ENCODE measurements at places on chromosomes 4 and X.

DNA sequence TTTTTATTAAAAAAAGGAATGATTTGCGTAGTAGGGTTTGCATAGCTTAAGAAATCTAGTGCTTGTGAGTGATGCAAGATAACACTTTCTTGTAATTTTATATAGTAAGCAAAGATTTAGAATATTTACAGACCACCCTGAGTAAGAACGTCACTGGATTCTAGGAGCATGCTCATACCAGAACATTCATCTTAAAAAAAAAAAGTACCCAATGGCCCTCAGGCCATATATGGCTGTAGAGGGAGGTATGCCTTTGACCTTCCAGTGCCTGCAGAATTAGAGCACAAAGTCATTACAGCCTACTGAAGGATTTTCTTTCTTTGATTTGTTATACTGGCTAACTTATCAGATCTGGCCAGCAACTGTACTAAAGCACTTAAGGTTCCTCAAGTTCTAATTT, 236.3 kb upstream of the GYPA start:
- no peak for DNase-seq

DNA sequence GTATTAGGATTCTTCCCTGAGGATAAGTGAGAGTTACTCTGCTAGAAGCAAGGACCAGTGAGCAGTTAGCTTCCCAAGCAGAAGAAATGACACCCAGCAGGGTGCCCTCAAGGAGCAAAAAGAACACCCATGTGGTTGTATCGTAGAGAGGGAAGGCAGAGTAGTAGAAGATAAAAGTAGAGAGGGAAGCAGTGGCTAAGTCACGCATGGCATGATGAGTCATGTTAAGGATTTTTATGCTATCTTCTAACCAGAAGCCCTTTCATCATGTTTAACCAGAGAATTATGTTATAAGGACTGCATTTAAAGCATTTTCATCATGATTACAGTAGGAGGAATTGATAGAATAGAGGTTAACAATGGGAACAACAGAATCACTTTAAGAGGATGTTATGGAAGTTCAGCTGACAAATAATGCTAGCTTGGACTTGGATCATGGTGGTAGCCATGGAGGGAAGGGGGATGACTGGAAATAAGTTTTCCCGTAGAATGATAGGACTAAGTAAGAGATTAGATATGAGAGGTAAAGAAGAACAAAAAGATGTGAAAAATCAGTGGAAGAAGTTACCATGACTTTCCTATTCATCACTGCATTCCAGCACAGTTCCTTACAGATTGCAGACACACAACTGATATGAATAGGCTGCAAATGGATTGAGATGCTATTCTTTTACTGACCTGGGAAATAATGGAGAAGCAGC, 383.5 kb upstream of the INTU start:
- DNase-seq: no peak

GRCh38 chrX:136170139-136170800, 22.9 kb downstream of the FHL1 start:
- no peak for DNase-seq

- DNase-seq: no peak
These were observed 38.3 kb downstream of the ARHGEF9 start for GRCh38 chrX:63746715-63747114.

DNA sequence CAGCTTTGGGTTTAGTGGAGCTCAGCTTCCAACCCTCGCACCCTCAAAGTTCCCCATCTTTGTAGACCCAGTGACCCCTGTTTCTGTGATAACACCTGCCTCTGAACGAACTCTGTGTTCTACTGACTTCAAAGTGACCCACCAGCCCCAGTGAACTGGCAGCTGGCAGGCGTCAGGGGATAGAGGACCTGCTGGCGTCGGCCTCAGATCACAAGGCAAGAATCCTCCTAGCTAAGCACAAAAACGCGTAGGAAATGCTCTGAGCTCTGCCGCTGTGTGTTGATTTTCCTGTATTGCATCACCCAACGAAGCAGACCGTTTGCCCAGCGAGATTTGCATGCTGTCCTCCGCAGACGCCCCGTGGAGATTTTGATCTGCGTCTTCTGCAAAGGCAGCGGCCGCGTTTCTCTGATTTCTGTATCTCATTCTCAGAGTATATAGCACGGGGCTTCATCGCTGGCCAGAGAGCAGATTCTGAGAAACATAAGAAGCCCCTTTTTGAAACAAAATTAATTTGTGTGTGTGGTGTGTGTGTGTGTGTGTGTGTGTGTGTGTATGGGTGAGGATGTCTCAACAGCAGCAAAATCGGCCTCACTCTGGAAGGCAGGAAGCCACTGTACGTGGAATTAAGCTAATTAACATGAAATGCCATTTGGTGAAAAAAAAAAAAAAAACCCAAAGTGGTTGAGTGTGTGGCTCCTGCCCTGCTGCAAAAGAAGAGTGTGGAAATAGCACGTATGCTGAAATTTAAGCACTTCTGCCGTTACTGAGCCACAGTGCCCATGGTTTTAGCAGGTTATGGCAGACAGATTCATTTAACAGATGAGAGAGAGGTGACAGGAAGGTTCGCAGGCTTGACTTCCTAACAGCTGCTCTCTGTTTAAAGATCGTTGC, 29.2 kb upstream of the ASMTL start:
- DNase-seq: peak; percentile 46

GRCh38 chrX:124488412-124489161, 142.2 kb downstream of the SH2D1A start:
- no peak for DNase-seq

- no peak for DNase-seq
These were observed 66.0 kb upstream of the TENM3 start for GRCh38 chr4:182177166-182177565.

GRCh38 chrX:104045642-104046041, 5.9 kb downstream of the H2BW2 start:
- no peak for DNase-seq

DNA sequence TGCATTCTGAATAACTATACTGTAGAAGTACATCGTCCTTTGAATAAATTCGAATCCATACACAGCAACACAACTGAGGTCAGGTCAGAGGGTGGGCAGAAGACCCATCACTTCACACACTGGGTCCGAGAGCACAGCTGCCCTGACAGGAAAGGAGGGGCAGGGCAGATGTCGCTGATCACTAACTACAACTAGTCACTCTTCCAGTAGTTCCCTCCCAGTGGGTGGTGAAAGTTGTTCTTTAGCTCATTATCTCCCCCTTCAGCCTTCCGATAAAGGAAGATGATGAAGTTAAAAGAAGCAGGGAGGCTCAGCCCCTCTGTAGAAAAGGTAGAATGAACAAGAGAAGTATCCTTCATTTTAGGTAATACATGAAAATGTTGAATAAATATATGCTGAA, 278.9 kb downstream of the INPP4B start:
- peak; percentile 27 for DNase-seq

DNA sequence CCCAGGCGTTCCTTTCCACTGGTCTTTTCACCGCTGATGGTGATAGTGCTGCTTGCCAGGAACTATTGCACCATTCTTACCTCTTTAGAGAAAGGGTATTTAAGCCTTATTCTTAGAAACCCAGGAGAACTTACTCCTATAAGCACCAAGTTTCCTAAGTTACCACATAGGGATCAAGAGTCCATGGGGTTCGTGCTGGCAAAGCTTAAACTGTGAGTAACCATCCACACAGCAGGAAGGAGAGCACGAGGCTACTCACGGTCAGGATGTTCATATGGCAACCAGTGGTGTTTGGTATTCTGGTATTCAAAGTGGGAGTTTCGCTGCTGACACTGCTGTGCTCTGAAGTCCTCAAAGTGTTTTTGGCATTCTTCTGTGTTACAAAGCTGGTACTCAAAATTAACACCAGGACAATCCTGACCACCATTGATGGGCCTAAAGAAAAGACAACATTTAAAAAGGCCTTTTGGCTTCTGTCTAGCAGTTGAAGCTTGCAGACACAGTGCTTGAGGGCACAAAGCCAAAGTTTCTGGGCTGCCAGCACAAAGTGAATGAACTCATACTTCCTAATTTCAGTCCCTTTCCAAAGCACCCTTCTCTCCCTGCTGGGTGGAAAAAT, 256.9 kb downstream of the ADAMTS3 start:
- DNase-seq: no peak

GRCh38 chr4:37535872-37536271, 150.3 kb downstream of the RELL1 start:
- DNase-seq: no peak

- no peak for DNase-seq
These were observed 730.2 kb downstream of the KCTD8 start for GRCh38 chr4:43718369-43718768.

GRCh38 chr4:185589067-185589836, 53.9 kb upstream of the PDLIM3 start:
- no peak for DNase-seq

DNA sequence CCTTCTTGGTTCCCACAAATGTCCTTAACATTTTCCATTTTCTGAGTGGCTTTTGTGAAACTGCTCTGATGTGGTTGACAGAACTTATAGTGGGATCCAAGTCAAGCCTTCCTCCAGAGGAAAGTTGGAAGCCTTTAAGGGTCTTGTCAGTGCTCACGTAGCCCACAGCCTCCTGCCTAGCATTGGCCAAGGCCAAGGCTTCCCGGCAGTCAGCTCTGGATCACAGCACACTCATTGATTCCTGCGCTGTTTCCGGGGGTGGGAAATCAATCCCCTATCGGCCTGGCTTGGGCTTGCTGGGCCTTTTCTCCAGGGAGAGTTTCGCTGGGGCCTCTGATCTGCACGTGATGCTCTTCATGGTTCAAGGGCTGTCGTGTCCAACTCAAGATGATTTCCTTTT, 76.1 kb downstream of the SLC9A6 start:
- DNase-seq: no peak

- DNase-seq: no peak
These were observed 190.2 kb upstream of the CPEB2 start for GRCh38 chr4:14812101-14812500.

GRCh38 chr4:16226816-16227461, 668 bp upstream of the TAPT1 start:
- DNase-seq: peak; percentile 13

- no peak for DNase-seq
These were observed 40.7 kb upstream of the ANK2 start for GRCh38 chr4:113008716-113009115.

- DNase-seq: no peak
These were observed 50.3 kb upstream of the GEMIN8 start for GRCh38 chrX:14079891-14080430.

DNA sequence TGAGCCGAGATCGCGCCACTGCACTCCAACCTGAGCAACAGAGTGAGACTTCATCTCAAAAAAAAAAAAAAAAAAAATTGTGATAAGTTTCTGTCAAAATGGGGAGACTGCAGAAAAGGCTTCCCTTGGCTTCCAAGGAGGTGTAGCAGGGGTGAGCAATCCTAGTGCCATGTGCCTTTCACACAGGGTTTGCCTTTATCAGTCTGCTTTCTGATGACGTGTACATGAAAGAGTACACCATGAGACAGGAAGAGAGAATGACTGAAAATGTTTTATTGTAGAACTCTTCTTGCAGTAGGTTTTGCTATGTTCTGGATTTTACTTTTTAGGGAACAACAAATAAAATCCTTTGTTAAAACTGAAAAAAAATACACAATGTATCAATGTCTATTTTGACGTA, 23.4 kb upstream of the ZFP42 start:
- no peak for DNase-seq

DNA sequence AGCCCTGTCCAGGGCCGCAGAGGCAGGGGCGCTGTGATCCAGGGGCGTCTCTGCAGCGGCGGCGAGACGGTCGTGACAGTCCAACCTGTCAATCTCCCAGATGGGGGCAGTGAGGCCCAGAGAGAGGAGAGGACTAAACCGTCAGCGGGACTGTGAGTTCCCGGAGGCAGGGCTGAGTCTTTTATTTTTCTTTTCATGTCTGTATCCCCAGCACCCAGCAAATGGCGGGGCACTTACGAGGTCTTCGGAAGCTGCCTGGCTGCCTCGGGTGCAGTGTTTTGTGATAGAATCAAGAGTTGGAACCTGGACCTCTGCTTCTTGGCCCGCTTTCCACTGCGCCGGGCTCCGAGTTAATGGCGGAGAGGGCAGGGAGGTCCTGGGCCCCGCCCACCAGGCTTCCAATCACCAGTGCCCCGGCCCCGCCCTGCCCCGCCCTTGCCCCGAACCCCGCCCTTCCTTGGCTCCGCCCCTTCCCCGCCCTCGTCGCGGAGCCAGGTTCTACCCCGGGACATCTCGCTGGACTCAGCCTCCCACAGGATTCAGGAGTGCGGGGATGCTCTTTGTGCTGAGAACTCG, 35.3 kb upstream of the GRPEL1 start:
- DNase-seq: peak; percentile 75

- no peak for DNase-seq
These were observed 988.3 kb upstream of the LCORL start for GRCh38 chr4:19009881-19010280.

DNA sequence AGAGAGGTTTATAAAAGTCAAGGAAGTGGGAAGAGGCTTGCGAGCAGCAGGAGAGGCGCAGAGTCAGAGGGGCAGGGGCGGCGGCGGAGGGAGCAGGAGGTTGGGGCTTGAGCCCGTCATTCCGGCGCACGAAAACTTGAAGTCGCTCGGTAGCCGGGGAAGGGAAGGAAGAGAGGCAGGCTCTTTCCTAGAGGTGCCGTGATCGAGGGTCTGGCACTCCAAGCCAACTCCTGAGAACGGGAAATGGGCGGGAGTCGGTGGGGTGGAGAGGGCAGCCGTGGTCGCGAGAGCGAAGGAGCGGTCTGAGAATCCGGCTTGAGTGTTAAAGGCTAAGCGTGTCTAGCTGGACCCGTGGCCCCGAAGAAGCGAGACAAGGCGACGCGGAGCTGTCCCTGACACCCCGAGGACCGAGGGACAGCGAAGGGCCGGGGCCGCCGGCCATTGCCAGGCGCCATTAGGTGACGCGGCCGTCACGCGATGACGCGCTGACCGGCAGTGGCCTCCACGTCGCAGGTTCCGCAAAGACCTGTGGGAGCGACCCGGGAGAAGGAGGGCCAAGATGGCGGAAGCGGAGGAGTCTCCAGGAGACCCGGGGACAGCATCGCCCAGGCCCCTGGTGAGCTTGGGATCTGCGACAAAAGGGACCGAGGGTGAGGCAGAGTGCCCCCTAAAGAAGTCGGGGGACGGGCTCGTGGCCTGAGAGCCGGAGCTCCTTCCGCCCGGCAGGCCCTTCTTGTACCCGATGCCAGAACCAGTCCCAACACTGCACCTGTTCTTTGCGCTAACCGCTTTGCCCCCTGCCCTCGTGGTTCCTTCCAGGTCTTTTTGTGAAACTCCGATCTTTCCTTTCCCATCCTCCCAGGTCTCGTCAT, at the start of gene YIPF6:
Gene YIPF6 (plus strand): TSS at position 544 of the 872 bp plus-strand sequence. CDS start 16 bp downstream, at position 560.
- DNase-seq: peak; percentile 37

- no peak for DNase-seq
These were observed 69.3 kb downstream of the ANKRD17 start for GRCh38 chr4:73189274-73189810.

- DNase-seq: no peak
These were observed 122.8 kb downstream of the SLC10A7 start for GRCh38 chr4:146398896-146399445.

DNA sequence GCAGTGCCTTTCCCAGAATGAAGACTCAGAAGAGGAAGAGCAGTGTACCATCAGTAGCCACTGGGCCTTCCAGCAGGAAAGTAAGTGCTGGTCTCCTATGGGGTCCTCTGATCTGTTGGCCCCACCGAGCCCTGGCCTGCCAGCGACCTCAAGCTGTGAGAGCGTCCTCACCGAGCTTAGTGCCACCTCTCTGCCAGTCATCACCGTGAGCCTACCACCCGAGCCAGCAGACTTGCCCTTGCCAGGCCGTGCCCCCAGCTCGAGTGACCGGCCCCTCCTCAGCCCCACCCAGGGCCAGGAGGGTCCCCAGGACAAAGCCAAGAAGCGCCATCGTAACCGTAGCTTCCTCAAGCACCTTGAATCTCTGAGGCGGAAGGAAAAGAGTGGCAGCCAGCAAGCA, 69.7 kb downstream of the STARD8 start:
- DNase-seq: no peak

GRCh38 chr4:30825008-30825770, 105.0 kb downstream of the PCDH7 start:
- no peak for DNase-seq

All from activated T-cell treated with anti-CD3 and anti-CD28 coated beads for 1 hour (primary cell).